Neural progenitor cell (in vitro differentiated cells): ENCODE measurements at places on chromosomes 5 and 9. TPM values are rescaled to one million over a fixed set of nuclear protein-coding genes. Genes with fewer than 3 reads are reported as not detected.

The RASEF gene
- total RNA-seq: 0.21 and 0.87 TPM in 2 replicates

The AK8 gene
- total RNA-seq: 0.43 and 0.71 TPM in 2 replicates

- DNase-seq: no peak
Observed at GRCh38 chr9:124348831-124349230, 66.4 kb downstream of the PSMB7 start.

GRCh38 chr5:8522646-8523045 lies 653.7 kb downstream of the MTRR start:
- DNase-seq: no peak

DNA sequence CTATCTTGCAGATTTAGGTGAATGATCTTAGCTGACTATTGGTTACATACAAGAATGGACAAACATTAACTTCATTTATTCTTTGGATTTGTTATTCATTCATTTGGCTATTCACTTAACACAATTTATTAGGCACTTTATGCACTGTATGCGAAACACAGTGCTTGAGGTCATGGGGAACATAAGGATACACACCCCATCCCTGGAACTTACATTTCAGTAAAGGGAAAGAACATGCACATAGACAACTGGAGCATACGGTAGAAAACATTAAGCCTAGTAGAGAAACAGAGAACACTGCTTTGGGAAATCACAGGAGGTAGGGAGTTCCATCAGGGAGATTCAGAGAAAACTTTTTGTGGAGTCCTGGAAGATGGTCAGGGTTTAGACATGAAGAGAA lies 22.2 kb downstream of the LIX1 start:
- DNase-seq: no peak
